Type B pancreatic cell (in vitro differentiated cells): ENCODE measurements at places on chromosomes 6 and 20. TPM values are rescaled to one million over a fixed set of nuclear protein-coding genes. Genes with fewer than 3 reads are reported as not detected.

Gene COL12A1
- 6.9 and 21.5 TPM in 2 replicates for total RNA-seq

Gene BTNL2
- total RNA-seq, result not detected in 2 replicates

Gene SLC32A1
- not detected in 2 replicates for total RNA-seq

Gene GNMT
- 0.26 and 0.39 TPM in 2 replicates for total RNA-seq

Gene IP6K3
- 0.75 TPM in 1 of 2 replicates, not detected in the other for total RNA-seq

Gene OR11A1
- not detected in 2 replicates for total RNA-seq

GRCh38 chr6:83307849-83308248, 114.7 kb downstream of the RWDD2A start:
- no peak for DNase-seq

- no peak for DNase-seq
Measured at GRCh38 chr6:91299544-91300491, 712.9 kb upstream of the MAP3K7 start.

GRCh38 chr20:50580842-50581544, 70.8 kb downstream of the PTPN1 start:
- DNase-seq, result no peak

DNA sequence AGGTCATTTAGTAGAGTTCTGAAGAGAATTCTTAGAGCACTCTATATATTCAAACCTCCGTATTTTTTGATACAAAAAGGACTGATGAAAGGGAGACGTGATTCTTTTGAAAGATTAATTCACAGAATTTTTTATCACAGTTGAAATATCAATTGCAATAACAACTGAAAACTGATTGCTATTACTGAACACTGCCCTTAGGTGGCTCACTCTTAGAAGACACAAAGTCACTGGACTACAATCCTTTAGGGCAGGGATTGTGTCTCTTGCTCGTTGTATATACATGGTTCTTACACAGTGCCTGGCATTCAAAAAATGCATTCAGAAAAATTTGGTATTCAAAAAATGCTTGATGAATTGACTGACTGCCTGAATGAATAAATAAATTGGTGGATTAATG, 17.1 kb upstream of the CALHM6 start:
- DNase-seq, result no peak

DNA sequence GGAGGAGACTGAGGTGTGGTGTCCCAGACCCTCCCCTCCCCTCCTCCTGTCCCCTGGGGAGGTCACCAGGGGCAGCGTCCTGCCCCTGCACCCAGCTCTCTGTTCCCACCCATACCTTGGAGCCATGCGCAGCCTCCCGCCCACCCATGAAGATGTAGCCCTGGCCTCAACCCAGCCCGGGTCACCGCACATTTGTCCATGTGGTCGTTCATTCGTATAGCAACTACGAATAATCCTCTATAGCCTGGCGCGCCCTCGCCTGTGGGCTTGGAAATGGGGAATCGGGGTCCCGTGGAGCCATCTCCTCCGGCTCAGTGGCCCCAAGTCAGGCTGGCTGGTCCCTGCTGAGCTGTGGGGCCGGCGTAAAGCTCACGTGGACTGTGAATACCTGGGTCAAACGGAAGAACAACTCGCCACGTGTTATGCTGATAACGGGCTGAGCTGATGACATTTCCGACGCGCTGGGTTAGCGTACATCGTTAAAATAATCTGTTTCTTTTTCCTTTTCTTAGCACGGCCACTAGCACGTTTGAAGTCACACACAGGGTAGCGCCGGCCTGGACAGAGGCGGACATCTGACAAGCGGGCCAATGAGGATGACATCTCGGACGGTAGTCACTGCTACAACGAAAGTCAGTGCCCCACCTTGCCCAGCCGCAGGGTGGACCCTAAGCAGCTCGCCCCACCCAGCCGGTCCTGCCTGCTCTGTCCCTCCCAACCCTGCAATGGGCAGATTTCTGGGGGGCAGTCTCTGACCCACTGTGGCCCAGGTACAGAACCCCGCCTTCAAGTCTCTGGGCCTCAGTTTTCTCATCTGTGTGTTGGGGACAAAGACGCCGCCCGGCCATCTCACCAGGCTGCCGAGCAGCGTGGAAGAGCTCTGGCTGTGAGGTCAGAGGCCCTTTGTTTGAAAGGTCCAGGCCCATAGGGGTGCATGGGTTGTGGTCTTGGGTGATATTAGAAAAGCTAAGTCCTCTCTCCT, 19.8 kb upstream of the RBBP8NL start:
- no peak for DNase-seq

GRCh38 chr6:110538416-110539160, 62.2 kb upstream of the SLC22A16 start:
- no peak for DNase-seq

DNA sequence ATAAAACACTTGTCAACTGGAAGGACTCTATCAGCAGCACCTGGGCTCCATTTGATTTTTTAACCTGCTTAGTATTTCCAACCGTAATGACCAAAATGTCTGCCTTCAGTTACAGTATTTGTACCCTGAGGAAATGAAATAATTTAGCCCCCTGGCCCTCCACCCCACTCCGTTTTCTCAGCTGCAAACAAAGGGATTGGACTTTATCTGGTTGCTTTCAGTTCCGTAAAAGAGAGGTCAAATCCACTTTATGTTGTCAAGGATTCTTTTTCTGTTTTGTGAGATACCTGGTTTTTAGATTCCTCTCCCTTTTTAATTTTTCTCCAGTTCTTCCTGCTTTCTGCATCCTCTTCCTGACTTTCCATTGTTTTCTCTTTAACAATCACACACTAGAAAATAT, 64.4 kb upstream of the BMP2 start:
- DNase-seq, result no peak

DNA sequence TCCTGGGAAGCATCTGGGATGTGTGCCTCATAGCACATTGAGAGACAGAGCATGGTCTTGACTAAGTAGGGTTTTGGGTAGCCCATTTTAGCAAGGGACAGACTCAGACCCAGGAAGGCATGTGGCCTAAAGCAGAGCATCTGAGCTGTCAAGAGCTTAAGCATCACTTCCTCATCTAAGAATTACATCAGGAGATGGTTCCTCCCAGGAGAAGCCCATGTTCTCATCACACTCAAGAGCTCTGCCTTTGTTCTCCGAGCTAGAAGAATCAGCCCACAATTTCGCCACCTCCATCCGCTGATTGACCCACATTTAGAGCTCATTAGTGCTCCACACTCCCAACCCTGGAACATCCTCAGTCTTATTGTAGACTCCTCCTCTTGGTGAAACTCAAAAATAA, 68.3 kb downstream of the NPEPL1 start:
- DNase-seq, result no peak

- no peak for DNase-seq
Measured at GRCh38 chr6:153032255-153032882, 29.9 kb upstream of the MTRF1L start.

- no peak for DNase-seq
Measured at GRCh38 chr6:9315966-9316650, 880.8 kb upstream of the SLC35B3 start.

- DNase-seq, result no peak
Measured at GRCh38 chr20:53379014-53379832, 214.4 kb downstream of the ZNF217 start.

DNA sequence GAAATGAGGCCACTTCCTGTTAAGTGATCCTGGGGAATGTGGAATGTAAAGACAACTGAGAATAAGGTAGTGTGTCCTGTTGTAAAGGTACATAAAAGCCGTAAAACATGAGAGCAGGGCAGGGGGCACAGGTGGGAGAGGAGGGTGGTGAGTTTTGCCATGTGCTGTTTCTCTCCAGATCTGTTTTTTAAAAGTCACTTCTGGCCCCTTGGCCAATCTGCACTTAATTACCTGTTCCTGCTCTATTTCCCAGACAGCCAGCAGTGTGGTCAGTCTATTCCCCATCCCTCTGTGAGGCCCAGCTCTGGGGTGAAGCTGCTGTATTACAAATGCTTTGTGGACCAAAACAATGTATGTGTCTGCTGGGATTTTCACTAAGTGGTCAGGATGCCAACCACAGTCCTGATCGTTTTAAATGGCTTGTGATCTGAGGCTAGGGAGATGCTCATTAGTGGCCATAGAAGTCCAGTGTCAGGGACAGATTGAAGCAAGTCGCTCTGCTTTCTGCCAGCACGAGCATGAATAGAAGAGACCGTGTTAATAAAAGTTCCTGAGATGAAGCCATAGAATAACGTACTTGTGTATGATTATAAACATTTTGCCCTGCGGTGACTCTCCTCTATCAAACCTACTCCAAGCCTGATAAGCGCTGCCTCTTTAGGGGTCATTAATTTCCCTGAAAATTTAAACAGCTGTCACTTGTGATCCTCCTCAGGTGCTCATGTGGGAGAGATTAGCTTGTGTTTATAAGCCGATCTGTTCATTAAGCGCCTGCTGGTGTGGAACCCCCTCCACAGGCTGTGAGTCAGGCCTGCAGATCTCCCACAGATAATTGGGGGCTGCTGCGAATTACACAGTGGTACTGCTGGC, 111.8 kb upstream of the CENPW start:
- DNase-seq, result no peak
